ENCODE measurements at places on chromosomes 16 and 17. TPM values are rescaled to one million over a fixed set of nuclear protein-coding genes. Genes with fewer than 3 reads are reported as not detected.
A peak's percentile ranks its signal among the peaks of the same experiment; 100 is the strongest.

- no peaks in the 10 kb centered on the region for H3K4me1 ChIP-seq
- no peaks in the 10 kb centered on the region for H3K27me3 ChIP-seq
- H3K4me3 ChIP-seq, result no peak overlapping the region
- H3K27ac ChIP-seq, result no peak overlapping the region
Measured at GRCh38 chr17:5618476-5618875, 34.2 kb upstream of the NLRP1 start.

DNA sequence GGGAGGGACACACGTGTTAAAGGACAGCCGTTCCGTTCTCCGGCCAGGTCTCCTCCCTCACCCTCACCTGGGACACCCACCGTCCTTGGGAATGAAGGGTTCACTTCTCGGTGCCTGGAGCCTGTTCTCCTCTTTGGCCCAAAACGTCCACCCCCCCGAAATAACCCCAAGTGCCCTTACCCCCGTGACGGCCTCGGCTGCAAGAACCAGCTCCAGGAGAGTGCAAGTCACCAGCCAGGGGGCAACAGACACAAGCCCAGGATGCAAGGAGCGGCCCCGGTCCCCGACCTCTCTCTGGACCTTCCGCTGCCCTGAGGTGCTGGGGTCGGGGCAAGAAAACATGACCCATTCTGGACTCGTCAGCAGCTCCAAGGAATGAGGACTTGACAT, 20.0 kb upstream of the UBE2I start:
- no peak overlapping the region for H3K27ac ChIP-seq
- no peak overlapping the region for H3K4me3 ChIP-seq
- no peaks in the 10 kb centered on the region for H3K36me3 ChIP-seq
- peaks cover 51% of the 10 kb centered on the region for H3K27me3 ChIP-seq
- H3K4me1 ChIP-seq, result peaks cover 3% of the 10 kb centered on the region

DNA sequence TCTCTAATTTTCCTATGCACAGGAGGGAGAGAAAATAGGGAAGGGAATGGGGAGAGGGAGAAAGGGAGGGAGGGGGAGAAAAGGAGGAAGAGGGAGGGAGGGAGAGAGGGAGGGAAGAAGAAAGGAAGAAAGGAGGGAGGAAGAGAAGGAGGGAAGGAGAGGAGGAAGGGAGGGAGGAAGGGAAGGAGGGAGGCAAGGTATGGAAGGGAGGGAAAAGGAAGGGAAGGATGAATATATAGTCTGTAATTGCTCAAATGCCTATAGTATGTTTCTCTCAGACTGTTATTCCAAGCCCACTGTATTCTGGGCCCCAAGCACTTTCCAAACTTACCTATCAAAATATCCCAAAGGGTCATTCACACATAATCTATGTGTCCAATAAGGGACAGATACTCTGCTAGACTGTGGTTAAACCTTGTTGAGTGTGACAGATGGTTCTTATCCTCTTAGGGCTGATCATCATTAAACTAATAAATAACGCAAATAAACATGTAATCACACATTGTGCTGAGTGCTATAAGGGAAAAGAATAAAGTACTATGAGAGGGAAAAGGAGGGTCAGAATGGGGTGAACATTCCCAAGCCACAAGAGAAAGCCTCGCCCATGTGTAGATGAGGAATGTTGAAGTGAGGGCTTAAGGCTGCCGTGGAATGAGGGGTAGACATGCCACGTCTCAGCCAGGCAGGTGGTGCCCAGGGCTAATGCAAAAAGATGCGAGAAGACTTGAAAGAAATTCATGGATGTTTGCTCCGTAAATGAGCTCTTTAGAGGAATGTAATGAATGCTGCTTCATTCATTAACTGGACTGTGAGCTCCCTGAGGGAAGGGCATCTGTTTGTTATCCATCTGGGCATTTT, 30.6 kb downstream of the ASIC2 start:
- no peak for DNase-seq
- no peaks in the 10 kb centered on the region for H3K4me1 ChIP-seq
- no peaks in the 10 kb centered on the region for H3K36me3 ChIP-seq

- peak overlapping the region; percentile 63 for H3K27ac ChIP-seq
- H3K4me3 ChIP-seq, result no peak overlapping the region
- no peaks in the 10 kb centered on the region for H3K27me3 ChIP-seq
- DNase-seq, result no peak
Measured at GRCh38 chr17:50920891-50921586, 54.9 kb upstream of the TOB1 start.

GRCh38 chr16:89366561-89367537, 123.5 kb downstream of the ANKRD11 start:
- H3K27ac ChIP-seq, result peak overlapping the region; percentile 43
- no peak for DNase-seq
- peaks cover 55% of the 10 kb centered on the region for H3K4me1 ChIP-seq
- no peak overlapping the region for H3K4me3 ChIP-seq
- H3K36me3 ChIP-seq, result no peaks in the 10 kb centered on the region
- no peaks in the 10 kb centered on the region for H3K27me3 ChIP-seq

GRCh38 chr16:12143447-12144172, 167.1 kb downstream of the SNX29 start:
- H3K4me1 ChIP-seq, result peaks cover 17% of the 10 kb centered on the region
- no peak overlapping the region for H3K4me3 ChIP-seq

GRCh38 chr16:55443434-55444346, 35.3 kb upstream of the MMP2 start:
- no peaks in the 10 kb centered on the region for H3K36me3 ChIP-seq
- H3K4me3 ChIP-seq, result no peak overlapping the region
- peaks cover 8% of the 10 kb centered on the region for H3K27me3 ChIP-seq
- DNase-seq, result no peak

- no peaks in the 10 kb centered on the region for H3K4me1 ChIP-seq
- DNase-seq, result no peak
- no peak overlapping the region for H3K4me3 ChIP-seq
- no peaks in the 10 kb centered on the region for H3K36me3 ChIP-seq
- peaks cover 7% of the 10 kb centered on the region for H3K27me3 ChIP-seq
Measured at GRCh38 chr17:28472871-28473497, 460 bp upstream of the SLC13A2 start.

DNA sequence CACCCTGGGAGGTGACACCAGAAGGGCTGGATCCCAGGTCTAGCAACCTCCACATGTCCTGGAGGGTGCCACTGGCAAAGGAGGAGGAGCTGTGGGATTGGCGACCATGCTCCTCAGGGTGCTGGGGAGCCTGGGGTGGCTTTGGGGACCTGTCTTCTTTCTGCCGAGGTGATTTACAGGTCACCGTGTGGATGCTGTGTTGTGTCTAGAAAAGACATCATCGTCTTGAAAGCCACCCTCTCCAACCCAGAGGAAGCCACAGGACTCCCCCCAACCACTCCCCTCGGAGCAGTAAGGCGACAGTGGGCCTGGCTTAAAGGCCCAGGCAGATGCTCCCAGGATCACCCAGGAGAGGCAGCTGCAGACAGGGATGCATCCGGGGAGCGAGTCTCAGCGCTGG, 29.7 kb upstream of the FASN start:
- no peak overlapping the region for H3K4me3 ChIP-seq
- H3K27me3 ChIP-seq, result no peaks in the 10 kb centered on the region
- DNase-seq, result no peak

DNA sequence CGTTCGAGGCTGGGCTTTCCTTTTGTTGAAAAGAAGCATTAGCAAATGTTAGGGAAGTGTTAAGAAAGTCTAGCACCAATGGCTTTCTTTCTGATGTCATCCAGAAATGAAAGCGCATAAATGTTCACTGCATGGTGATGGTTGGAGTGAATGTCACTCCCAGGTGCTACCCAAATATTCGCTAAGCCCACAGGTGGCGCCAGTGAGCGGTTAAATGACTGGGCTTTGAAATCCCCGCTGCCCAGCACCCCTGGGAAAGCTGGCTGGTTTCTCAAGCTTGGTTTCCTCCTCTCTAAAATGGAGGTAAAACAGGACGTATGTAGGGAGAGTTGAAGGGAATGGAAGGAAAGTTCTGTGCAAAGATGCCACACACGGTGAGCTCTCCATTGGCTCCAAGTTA, 104.4 kb downstream of the IRX5 start:
- no peaks in the 10 kb centered on the region for H3K36me3 ChIP-seq
- H3K4me3 ChIP-seq, result no peak overlapping the region
- no peaks in the 10 kb centered on the region for H3K4me1 ChIP-seq
- H3K27me3 ChIP-seq, result no peaks in the 10 kb centered on the region
- DNase-seq, result peak; percentile 65

DNA sequence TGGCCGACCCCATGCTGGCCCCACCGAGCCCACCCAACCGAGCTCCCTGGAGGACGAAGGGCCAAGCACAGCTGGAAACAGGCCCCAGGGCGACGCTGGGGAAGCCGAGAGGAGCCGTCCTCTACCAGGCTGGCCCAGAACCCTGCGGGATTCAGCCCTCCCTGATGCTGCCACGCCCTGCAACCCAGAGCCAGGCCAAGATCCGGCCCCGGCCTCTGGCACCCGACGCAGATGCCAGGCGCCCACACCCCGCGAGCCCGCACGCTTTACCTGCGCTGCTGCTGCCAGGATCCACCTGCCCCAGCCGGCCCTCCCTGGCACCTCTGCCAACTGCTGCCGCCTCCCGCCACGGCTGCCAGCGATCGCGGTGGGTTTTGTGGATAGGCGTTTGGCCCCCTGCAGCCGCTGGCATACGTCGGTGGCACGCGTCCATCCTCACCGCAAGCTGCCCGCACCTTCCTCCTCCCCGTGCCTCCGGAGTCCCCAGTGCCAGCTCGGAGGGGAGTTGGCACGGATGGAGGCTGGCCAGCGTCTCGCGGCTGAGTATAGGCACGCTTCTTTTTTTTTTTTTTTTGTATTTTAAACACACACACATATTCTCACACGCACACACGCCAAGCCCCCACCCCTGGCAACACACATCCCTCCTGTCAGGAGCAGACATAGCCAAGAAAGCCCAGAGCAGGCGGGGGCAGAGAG, 41.3 kb upstream of the ACSF3 start:
- no peak for DNase-seq
- peaks cover 12% of the 10 kb centered on the region for H3K4me1 ChIP-seq
- H3K36me3 ChIP-seq, result no peaks in the 10 kb centered on the region
- no peak overlapping the region for H3K4me3 ChIP-seq

- H3K27me3 ChIP-seq, result peaks cover 13% of the 10 kb centered on the region
- H3K36me3 ChIP-seq, result peaks cover 19% of the 10 kb centered on the region
- DNase-seq, result no peak
- H3K27ac ChIP-seq, result peak overlapping the region; percentile 27
- peak overlapping the region; percentile 84 for H3K4me3 ChIP-seq
Measured at GRCh38 chr17:82752371-82753200, 721 bp downstream of the TBCD start.

GRCh38 chr17:79732804-79733691, 2.3 kb downstream of the ENPP7 start:
- no peak for DNase-seq
- H3K4me1 ChIP-seq, result peaks cover 21% of the 10 kb centered on the region
- no peaks in the 10 kb centered on the region for H3K27me3 ChIP-seq
- H3K27ac ChIP-seq, result no peak overlapping the region
- no peaks in the 10 kb centered on the region for H3K36me3 ChIP-seq

- no peaks in the 10 kb centered on the region for H3K36me3 ChIP-seq
- H3K27me3 ChIP-seq, result no peaks in the 10 kb centered on the region
- no peak overlapping the region for H3K27ac ChIP-seq
- no peak overlapping the region for H3K4me3 ChIP-seq
- H3K4me1 ChIP-seq, result peaks cover 3% of the 10 kb centered on the region
Measured at GRCh38 chr17:67818110-67819002, 6.9 kb upstream of the BPTF start.

DNA sequence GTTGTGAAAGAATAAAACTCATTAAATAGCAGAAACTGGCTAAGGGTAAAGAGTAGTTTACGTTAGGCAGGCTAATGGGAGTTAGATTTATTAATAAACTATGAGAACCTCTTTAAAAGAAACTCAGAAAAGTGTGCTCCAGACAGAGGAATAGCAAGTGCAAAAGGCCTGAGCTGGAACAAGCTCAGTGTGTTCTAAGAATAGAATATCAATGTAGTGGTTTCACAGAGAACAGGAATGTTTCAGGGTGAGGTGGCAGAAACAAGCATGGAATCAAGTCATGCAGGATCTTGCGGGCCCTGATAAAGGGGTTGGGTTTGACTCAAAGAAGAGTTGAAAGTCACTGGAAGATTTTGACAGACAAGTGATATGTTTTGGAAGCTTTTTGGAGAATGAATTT, 164.0 kb upstream of the HS3ST3A1 start:
- no peak overlapping the region for H3K4me3 ChIP-seq
- no peaks in the 10 kb centered on the region for H3K27me3 ChIP-seq
- DNase-seq, result no peak
- H3K36me3 ChIP-seq, result peaks cover 19% of the 10 kb centered on the region
- peaks cover 6% of the 10 kb centered on the region for H3K4me1 ChIP-seq

GRCh38 chr16:60392380-60392779, 1643.9 kb downstream of the CDH8 start:
- no peak overlapping the region for H3K27ac ChIP-seq
- DNase-seq, result no peak
- no peaks in the 10 kb centered on the region for H3K36me3 ChIP-seq
- no peaks in the 10 kb centered on the region for H3K27me3 ChIP-seq
- no peak overlapping the region for H3K4me3 ChIP-seq
- no peaks in the 10 kb centered on the region for H3K4me1 ChIP-seq

DNA sequence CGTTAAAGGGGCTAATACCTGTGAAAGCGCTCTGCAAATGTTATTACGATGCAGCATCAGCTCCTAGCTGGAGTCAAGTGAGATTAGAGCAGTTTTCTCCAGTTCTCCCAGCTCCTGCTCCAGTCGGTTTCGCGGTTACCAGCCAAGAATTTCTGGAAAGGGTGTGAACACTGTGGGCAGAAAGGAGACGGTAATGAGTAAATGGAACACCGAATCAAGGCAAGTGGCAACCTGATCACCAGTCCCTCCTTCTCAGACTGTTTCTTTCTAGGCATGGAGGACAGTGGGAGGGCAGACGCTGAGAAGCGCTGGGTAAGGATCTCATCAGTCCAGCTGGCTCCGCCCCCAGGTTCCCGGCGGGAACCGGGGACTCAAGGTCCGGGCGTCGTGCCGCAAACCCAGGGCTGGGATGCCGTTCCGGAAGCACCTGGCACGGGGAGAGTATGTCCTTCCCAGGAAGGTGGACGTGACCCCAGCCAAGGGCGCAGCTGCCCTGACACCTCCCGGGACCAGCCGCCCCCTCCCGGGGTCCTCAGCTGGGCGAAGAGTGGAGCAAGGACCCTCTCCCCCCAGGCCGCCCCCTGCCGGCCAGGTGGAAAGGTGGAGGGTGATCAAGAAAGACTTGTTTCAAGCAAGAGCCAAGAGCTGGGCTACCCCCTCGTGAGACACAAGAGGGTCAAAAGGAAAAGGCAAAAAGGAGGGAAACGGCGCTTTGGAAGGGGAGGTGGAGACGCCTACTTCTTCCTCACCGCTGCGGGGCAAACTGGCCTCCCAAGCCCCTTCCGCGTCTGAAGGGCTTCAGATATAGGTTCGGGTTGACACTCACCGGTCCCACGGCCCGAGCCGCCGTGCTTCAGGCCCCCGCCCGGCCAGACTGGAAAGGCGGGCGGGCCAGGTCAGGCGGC, 481 bp downstream of the MYO19 start:
- peak overlapping the region; percentile 98 for H3K4me3 ChIP-seq
- peaks cover 33% of the 10 kb centered on the region for H3K4me1 ChIP-seq
- DNase-seq, result peak; percentile 44
- peaks cover 17% of the 10 kb centered on the region for H3K36me3 ChIP-seq

- no peaks in the 10 kb centered on the region for H3K27me3 ChIP-seq
- H3K27ac ChIP-seq, result no peak overlapping the region
- peaks cover 1% of the 10 kb centered on the region for H3K36me3 ChIP-seq
- H3K4me1 ChIP-seq, result no peaks in the 10 kb centered on the region
- H3K4me3 ChIP-seq, result no peak overlapping the region
Measured at GRCh38 chr16:52005551-52005950, 541.4 kb downstream of the TOX3 start.

The TMEM94 gene
- total RNA-seq, result 117 TPM

The OR3A3 gene
- not detected for total RNA-seq

The HIGD1B gene
- total RNA-seq, result not detected

The BCO1 gene
- total RNA-seq, result not detected

The KRT17 gene
- total RNA-seq, result not detected

The CA7 gene
- total RNA-seq, result not detected

The KRTAP4-7 gene
- total RNA-seq, result not detected

The MMP28 gene
- 0.68 TPM for total RNA-seq

All from neural crest cell (in vitro differentiated cells).